ENCODE measurements at places on chromosomes 2 and 18.

DNA sequence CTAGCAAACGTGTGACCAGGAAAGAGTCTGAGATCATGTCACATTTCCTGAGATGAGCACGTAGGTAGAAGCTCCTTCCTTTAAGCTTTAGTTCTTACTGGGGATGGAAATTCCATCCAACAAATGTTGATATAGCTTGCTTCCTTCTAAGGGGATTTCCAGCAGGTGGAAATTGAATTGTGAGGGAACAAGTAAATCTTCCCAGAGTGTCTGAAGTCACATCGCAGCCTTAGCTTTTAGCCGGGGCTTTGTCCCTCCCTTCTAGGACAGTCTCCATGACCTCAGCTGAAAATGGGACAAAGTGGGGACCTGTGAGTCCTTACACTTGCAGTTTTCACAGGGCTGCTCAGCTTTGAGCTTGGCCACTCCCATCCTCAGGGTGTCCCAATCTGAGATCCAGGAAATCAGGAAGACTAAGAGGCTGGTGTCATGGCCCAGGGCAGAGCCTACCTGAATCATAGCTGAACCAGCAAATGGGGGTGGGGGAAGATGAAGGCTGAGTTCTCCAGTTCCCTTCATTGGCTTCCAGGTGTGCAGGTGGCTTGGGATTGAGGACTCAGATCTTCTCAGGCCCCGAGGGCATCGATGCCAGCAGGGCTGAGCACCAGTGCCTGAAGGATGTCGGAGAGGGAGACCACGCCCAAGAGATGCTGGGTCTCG is 8.3 kb downstream of the PRKAG3 start:
- DNase-seq, result no peak

- no peak for DNase-seq
Observed at GRCh38 chr2:54287532-54287931, 31.5 kb upstream of the TSPYL6 start.

DNA sequence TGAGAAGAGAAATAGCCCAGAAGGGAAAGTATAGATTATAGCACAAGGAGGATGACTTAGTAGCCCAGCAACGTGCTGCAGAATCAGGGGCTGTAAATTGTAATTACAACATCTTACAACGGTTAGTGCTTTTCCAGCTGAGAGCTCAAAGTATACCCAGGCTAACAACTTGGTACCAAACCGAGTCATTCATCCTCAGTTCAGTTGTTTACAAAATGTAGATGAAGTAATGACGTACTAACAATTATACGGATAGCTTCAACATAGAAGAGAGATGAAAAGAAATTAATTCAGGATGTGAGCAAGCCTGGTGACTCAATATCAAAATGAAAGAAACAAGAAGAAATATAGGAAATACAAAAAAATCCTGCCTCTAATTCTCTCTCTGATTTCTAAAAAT is 99.2 kb downstream of the DYNAP start:
- no peak for DNase-seq

- DNase-seq, result no peak
Observed at GRCh38 chr2:136308611-136309010, 190.7 kb upstream of the CXCR4 start.

GRCh38 chr2:2926858-2927175 is 450.8 kb downstream of the EIPR1 start:
- DNase-seq, result no peak

GRCh38 chr2:16617282-16618266 is 48.1 kb downstream of the CYRIA start:
- DNase-seq, result no peak
